AG04449 (cell line): ENCODE measurements at places on chromosomes 5 and 9.

DNA sequence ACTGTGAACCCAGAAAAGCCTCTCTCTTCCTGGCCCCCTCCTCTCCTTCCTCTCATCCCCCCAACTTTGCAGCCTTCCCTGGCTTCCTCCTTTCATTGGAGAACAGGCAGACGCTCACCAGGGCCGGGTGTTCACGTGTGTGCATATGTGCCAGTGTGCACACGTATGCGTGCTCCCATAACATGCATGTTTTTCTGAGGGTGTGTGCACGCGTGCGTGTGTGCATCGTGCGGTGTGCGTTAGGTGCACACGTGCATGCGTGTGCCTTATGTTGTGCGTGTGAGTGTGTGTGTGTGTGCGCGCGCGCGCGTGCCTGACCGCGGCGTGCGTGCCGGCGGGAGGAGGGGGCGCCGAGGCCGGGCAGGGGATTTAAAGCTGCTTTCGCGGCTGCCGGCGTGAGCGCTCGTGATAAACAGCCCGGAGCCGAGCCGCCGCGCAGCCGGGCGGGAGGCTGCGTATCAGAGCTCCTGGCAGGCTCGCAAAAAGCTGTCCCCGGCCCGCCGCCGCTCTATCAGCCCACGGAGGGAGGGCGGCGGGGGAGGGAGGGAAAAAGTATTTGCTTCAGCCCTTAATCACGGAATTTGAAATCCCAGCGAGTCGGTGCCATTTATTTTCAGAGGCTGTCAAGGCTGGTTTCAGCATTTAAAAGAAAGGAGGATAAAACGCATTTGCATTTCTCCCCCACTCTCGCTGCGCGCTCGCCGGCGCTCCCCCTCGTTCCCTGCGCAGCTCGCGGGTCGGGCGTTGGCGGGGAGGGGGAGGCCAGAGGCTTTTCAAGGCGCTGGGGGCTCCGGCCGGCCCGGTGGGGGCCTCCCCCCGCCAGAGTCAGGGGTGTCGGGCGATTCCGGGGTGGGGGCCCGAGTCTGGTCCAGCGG is 183.9 kb downstream of the C9orf50 start:
- DNase-seq = no peak

- no peak for DNase-seq
Observed at GRCh38 chr9:94068257-94068656, 16.0 kb upstream of the PTPDC1 start.

GRCh38 chr9:115969096-115969495 is 184.5 kb upstream of the PAPPA start:
- no peak for DNase-seq

DNA sequence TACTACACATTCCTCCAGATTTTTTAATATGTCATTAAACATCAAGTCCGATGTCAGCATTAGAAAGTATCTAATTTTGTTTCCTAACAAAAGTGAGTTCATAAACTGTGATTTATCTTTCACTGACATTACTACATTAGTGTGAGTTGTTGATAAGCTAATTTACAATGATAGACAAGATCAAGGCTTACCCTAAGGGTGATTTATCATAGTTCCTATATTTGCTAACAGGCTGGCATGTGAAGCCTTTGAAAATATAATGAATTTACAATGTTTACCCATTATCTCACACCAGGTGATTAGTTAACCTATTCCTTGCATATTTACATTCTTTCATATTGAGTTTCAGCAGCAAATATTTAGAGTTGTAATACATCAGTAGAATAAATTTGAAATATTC is 1096.9 kb upstream of the NUDT12 start:
- no peak for DNase-seq

DNA sequence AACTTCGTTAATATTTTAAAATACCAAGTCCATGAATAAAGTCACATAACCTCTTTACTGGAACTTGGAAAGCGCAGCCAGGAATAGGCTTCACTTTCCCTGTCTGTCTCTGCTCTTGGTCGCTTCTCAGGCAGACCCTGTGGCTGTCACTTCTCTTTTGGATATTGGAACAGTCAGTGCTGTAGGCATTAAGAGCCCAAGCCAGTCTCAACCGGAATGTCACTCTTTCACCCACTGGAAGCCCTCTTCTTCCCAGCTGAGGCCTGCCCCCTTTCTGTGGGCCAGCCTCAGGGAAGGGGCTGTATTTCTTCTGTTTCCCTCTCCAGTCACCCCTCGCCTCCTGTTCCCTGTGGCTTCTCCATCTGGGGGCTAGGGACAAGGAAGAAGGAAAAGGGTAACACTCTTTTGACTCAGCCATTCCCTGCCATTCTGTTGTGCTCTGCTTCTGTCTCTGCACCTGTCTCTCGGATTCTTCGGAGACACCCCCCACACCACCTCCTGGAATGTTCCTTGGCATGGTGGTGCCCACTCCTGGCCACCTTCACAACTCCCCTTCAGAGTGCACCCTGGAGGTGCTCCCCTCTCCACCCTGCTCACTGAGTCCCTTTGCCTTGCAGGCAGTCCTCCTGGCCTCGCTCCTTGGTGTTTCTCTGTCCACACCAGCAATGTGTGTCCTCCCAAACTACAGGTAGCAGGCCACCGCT is 103.4 kb downstream of the TRIO start:
- DNase-seq = no peak

- DNase-seq = no peak
Observed at GRCh38 chr5:77006124-77006523, 24.1 kb upstream of the AGGF1 start.

DNA sequence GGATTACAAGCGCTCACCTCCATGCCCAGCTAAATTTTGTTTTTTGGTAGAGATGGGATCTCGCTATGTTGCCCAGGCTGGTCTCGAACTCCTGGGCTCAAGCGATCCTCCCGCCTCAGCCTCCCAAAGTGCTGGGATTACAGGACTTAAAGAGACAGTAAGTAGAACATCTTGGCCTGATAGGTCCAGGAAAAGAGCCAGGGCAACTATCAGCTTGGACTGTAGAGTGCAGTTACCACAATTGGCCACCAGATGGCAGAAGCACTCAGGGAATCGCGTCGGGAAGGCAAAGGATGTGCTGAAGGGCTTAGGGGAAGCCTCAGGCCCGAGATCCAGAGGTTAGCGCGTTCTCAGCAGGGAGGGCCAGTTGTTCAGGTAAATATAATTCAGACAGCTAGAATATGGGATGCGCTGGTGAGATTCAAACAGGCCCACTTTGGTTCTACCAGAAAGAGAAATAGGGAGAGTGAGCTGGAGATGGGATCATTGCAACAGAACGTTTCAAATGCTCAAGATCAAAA is 21.5 kb downstream of the C9orf57 start:
- no peak for DNase-seq

DNA sequence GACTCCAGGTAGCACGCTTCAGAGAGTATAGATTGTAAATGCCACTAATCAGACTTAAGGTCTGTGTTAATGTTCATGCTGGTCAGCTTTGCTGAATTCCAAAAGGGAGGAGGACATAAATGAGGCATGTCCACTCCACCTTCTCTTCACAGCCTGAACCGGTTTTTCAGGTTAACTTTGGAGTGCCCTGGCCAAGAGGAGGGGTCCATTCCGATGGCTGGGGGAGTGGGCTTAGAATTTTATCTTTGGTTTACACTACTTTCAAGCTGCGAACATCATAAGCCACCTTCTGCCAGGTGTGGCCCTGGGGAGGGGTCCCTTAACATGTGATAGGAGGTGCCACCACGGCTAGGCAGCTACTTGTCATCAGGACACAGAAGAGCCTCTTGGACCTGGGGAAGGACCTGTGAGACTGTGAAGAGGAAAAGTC is 24.2 kb downstream of the ABO start:
- no peak for DNase-seq
